Stimulated activated CD4-positive, alpha-beta T cell treated with anti-CD3 and anti-CD28 coated beads, Interleukin-15, amount 100 ng/mL, for 1 hour (primary cell): ENCODE measurements at places on chromosomes 5 and 9.

DNA sequence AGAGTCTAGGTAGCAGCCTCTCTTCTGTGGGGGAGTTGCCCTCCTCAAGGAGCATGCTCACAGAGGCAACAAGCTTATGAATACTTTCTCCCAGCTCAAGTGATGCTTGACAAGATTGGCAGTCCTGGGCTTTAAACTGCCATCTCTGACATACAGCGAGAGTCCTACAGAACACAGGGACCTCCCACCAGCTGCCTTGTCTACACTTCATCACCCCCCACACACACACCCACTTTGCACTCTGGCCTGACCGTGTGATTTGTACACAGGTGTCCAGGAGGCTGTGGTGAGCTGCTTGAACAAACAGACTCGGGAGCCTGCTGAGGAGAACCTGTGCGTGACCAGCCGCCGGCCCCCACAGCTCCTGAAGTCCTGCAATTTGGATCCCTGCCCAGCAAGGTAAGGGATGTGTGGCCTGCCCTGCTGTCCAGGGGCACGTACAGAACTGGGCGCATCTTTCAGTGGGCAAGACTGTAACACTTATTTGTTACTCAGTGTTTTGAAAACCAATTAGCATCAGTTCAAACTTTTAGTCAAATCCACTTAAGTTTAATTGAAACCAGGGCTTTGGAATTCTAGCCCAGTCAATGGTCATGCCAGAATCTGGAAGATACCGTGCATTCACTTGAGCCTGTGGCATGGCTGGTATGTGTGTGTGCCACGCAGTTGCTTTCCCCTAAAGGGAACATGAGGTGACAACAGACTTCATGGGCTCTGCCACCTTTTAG, 247.5 kb downstream of the ADAMTSL1 start:
- no peak for DNase-seq

DNA sequence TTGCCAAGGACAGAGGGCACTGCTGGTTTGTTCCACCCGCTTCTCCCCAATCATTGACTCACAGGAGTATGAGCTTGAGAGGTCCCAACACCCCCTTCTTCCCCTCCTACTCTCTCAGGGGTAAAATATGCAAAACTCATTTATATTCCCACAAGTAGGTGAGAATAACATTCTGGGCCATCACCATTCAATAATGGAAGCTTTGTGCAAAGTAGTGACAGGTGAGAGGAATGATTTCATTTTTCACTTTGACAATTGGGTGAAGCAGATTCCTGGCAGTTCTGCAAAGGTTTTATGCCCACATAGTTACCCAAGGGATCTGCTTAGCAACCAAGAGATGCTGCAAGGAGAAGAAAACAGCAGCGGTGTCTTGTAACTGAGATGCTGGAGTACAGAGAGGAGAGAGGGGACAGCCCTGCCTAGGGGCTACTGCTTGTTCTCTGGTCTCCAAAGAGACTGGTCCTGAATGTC, 137.6 kb downstream of the CMYA5 start:
- DNase-seq = no peak

DNA sequence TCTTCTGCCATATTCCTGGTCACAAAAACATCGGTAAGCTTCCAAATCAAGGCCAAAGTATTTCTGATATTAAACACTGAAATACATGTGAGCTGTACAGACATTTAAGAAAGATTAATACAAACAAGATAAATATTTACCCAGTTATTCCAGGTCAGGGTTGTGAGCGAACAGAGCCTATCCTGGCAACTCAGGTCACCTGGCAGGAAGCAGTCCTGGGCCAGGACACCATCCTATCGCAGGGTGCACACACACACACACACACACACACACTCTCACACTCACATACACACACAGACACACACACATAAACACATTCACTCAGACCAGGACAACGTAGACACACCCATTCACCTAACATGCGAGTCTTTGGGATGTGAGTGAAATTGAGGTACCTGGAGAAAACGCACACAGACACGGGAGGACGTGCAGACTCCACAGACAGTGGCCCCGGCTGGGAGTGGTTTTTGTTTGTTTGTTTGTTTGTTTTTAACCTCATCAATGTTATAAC, 82.4 kb upstream of the CACNA1B start:
- no peak for DNase-seq

GRCh38 chr5:41856644-41857491, 13.4 kb downstream of the OXCT1 start:
- no peak for DNase-seq

GRCh38 chr5:33810491-33811120, 81.2 kb downstream of the ADAMTS12 start:
- no peak for DNase-seq

DNA sequence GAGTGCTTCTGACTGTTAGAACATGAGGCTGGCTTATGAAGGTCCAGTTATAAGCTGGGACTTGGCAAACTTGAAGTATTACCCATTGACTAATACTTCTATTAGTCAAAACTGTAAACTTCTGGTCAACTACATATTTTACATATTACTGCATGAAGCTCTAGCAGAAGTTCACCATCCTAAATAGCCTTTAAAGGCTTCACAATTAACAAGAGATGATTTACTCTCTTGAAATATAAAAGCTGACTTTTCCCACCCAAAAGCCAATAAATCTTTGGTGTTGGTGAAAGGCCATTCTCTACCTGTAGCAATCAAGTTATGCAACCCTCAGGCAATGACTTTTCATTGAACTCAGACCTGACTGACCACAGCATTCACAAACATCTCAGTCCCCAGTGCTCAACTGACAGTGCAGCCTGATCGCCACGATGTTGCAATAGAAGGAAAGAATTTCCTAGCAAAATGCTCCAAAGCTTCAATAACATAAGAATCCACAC, 345.6 kb downstream of the EBF1 start:
- DNase-seq = no peak

DNA sequence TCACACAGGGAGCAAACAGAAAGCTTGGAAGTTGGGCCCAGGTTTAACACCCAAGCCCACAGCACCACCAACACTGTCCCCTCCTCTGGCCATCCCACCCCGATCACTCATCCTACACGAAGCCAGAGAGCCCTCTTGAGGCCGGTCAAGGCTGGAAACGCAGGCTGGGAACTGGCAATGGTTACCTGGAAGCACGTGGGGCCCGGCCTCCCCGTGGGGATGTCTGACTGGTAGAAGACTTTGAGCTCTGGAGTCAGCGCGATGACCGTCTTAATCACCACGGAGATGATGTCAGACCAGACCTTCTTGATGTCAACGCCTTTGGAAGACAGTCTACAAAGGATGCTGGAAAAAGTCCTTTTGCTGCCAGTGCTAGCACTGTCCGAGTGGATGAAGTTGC, 104.1 kb downstream of the TTLL11 start:
- no peak for DNase-seq

DNA sequence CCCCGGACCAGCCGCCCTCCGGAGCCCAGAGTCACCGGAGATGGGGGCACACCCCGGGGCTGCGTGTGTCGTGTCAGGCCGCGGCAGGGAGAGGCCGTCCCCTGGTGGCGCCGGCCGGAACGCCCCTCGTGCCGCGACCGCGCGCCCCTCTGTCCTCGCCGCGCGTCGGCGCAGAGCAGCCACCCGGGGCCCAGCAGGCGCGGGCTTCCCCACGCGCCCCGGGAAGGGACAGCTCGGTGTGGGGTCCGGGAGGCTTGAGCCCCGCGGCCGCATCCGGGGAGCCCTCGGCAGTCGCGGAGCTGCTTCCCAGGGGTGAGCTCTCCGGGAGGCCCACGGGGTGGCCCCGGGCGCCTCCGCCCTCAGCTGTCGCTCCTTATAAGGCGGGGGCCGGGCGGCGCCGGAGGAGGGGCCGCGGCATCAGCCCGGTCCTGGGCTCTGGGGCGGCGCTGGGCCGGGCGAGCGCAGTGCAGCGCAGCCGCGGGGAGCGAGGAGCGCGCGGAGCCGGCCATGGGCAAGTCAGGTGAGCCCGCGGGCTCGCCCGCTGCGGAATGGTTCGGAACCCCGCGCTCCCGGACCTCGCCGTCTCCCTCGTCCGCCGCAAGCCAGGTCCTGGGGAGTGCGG, at the start of gene GLIPR2:
TSS of gene GLIPR2 (plus strand) at position 462 of the 622 bp plus-strand sequence. CDS start at position 508, 46 bp downstream.
- peak; percentile 64 for DNase-seq

DNA sequence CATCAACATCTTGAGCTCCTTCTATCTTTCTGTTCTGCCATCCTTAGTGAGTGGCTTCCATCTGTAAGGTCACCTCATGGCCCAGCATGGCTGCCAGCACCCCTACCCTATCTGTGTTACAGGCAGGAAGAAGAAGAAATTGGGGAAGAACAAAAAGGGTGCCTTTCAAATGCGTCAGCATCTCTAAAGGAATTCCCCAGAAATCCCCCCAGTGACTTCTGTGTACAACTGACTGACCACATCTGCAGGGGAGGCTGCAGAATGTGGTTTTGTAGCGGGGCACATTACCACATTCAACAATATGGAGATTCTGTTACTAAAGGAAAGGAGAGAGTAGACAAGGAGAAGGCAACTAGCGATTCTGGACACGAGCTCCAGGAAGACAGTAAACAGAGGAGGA, 40.1 kb downstream of the ALG2 start:
- no peak for DNase-seq

- DNase-seq = no peak
Observed at GRCh38 chr9:116243708-116244107, 90.1 kb downstream of the PAPPA start.

GRCh38 chr5:54520940-54521339, 3.4 kb downstream of the SNX18 start:
- DNase-seq = no peak

GRCh38 chr5:40378396-40379177, 301.1 kb upstream of the PTGER4 start:
- DNase-seq = no peak

- no peak for DNase-seq
Observed at GRCh38 chr5:173315495-173316338, 12.5 kb downstream of the STC2 start.
